ENCODE measurements at places on chromosomes 11 and 22. TPM values are rescaled to one million over a fixed set of nuclear protein-coding genes. Genes with fewer than 3 reads are reported as not detected.

Gene OR2AT4
- not detected for total RNA-seq

Gene FADS3
- total RNA-seq, result 3.0 TPM

Gene OR8D1
- not detected for total RNA-seq

Gene CDC42EP1
- 117 TPM for total RNA-seq

Gene C1QTNF5
- 2.0 TPM for total RNA-seq

Gene OR51B4
- total RNA-seq, result not detected

Gene DDI1
- total RNA-seq, result not detected

Gene CTSF
- 4.1 TPM for total RNA-seq

Gene PARVG
- total RNA-seq, result 2.1 TPM

Gene FBXO3
- 23.8 TPM for total RNA-seq

Gene CCDC117
- total RNA-seq, result 8.5 TPM

Gene GGT5
- total RNA-seq, result 5.0 TPM

Gene CABP2
- not detected for total RNA-seq

Gene NLRP14
- total RNA-seq, result not detected

Gene HSPB2
- total RNA-seq, result 0.32 TPM

Gene KRTAP5-1
- total RNA-seq, result not detected

Gene C11orf86
- not detected for total RNA-seq

Gene SCGB2A2
- not detected for total RNA-seq

Gene SCUBE2
- 3.0 TPM for total RNA-seq

Gene TSSK2
- total RNA-seq, result not detected

Gene GGTLC3
- total RNA-seq, result not detected

Gene DNAJB7
- not detected for total RNA-seq

Gene OR52I2
- not detected for total RNA-seq

Gene DEUP1
- total RNA-seq, result not detected

Gene KRTAP5-10
- 0.16 TPM for total RNA-seq

Gene MUC15
- total RNA-seq, result 17.5 TPM

Gene NRIP3
- 0.80 TPM for total RNA-seq

Gene FAM118B
- 6.6 TPM for total RNA-seq

Gene PRODH
- total RNA-seq, result 4.5 TPM

Gene MPZL3
- total RNA-seq, result 20.7 TPM

Gene OR56A5
- not detected for total RNA-seq

Gene KCNJ1
- total RNA-seq, result not detected

Gene PNPLA5
- not detected for total RNA-seq

Gene OLFML1
- 0.92 TPM for total RNA-seq

Gene SLC17A6
- not detected for total RNA-seq

Gene OR5A1
- not detected for total RNA-seq

Gene CCDC15
- total RNA-seq, result 2.4 TPM

Gene SMC1B
- total RNA-seq, result not detected
